ENCODE measurements at places on chromosomes 11 and 22.

- no peak for DNase-seq
These were observed 487.3 kb downstream of the BRD1 start for GRCh38 chr22:49340406-49340805.

DNA sequence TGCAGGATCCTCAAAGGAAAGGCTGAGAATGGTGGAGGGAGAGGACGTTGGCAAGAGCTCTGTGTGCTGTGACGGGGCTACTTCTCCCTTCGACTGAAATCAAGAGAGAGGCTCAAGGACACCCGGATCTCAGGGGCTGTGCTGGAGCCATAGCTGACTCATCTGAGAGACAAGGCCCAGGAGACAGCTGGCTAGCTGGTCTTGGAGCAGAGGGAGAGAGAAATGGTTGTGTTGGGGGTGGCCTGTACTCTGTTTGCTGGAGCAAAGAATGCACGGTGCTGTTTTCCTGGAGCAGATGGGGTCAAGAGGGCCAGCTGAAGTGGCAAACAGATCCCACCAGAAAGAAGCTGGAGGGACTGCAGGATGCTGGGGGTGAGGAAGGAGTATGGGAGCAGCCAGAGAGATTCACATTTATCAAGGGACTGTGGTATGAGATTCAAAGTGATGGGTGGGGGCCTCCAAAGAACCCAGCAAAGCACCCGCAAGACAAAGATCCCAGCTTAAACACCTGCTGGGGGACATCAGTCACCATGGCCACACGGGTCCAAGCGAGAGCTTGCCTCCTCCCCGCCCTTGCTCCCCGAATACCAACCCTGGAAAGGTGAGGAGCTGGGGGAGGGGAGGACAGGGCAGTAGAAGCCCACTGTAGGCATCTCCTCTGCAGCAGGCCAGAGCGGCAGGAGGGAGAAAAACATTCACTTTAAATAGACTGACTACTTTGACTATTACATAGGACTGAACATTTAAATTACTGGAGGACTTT lies 40.8 kb downstream of the MAP6 start:
- no peak for DNase-seq

DNA sequence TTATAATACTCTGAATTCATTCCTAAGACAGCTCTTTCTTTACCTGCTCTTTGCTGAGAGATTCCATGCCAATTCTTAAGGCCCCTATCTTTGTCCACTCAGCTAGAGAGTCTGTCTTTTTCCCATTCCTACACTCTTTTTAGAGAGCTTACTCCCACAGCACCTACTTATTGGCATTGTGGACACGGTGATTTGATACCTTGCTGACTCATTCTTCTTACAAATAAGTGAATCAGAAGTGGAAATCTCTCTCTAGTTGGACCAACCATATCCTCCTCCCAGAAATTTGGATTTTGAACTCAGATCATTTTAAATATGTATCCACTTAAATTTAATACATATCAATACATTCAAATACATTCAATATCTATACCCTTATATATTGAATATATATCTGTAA lies 32.5 kb upstream of the OR6M1 start:
- no peak for DNase-seq

GRCh38 chr11:66457826-66458225 lies 8.9 kb upstream of the PELI3 start:
- no peak for DNase-seq

- no peak for DNase-seq
These were observed 7.9 kb downstream of the PPIL2 start for GRCh38 chr22:21673534-21674321.

DNA sequence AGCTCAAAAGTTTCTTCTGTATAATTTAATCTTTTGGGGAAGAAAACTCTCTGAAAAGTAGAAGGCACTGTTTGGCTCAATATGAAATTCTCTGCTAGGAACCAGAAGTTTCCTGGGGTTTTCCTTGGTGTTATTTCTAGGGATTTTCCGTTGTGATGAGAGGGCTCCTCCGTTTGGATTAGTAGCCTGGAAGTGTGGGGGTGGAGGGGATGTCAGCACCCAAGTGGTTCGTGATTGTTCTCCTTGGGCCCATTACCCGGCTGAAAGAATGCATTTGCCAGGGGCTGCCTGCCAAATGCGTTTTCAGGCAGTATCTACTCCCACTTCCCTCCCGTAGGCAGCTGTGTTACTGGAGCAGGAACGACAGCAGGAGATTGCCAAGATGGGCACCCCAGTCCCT lies 4.3 kb downstream of the SF3B2 start:
- DNase-seq, result no peak

- DNase-seq, result no peak
These were observed 1.8 kb upstream of the FLI1 start for GRCh38 chr11:128691802-128692752.

- DNase-seq, result no peak
These were observed 3.4 kb downstream of the NLRP6 start for GRCh38 chr11:281486-282161.

GRCh38 chr22:48210198-48210580 lies 1447.7 kb downstream of the TBC1D22A start:
- no peak for DNase-seq

DNA sequence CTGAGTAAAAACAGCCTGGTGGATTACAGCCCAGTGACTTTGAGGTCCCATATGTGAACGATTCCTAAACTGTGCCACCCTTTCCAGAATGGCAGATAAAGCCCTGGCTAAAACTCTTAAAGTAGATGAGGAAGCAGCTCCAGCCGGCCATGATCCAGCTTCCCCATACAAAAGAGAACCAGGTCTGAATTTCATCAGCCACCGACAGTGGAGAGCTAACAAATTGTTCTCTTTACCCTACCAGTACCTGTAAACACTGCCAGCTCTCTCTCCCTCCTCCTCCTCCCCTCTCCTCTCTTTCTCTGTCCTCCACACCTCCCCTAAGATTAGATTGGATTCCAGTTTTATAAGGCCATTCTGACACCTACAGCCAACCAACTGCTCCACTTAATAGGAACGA lies 176.9 kb downstream of the DSCAML1 start:
- DNase-seq, result no peak

DNA sequence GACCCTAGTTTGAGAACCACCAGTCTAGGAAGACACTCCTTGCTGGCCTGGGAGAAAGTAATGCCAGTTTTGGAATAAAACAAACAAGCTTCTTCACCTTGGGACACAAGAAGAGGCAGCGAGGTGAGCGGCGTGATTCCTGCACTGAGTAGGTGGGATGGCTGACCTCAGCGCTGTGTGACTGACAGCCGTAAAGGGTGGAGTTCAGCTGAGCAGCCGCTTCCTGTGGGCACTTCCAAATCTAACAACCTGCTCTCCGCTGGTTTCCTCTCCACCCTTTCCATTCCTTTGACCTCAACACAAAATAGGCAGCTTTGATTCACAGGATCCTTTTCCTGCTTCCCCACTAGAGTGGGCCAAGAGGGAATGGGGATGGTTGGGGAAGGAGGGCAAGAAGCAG lies 45.8 kb downstream of the PC start:
- DNase-seq, result no peak

GRCh38 chr11:104968355-104968855 lies at the start of gene CASP4:
Gene CASP4 (minus strand): TSS chr11:104968574. CDS start chr11:104968525, 49 bp downstream.
- no peak for DNase-seq

DNA sequence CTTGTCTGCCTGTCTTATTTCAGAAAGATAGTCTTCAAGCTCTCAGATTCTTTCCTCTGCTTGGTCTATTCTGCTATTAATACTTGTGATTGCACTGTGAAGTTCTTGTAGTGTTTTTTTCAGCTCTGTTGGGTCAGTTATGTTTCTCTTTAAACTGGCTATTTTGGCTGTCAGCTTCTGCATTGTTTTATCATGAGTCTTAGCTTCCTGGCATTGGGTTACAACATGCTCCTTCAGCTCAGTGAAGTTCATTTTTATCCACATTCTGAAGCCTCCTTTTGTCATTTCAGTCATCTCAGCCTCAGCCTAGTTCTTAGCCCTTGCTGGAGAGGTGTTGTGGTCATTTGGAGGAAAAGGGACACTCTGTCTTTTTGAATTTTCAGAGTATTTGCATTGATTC lies 15.5 kb upstream of the DEPDC7 start:
- DNase-seq, result no peak

- no peak for DNase-seq
These were observed 14.6 kb upstream of the TEF start for GRCh38 chr22:41367039-41367679.

DNA sequence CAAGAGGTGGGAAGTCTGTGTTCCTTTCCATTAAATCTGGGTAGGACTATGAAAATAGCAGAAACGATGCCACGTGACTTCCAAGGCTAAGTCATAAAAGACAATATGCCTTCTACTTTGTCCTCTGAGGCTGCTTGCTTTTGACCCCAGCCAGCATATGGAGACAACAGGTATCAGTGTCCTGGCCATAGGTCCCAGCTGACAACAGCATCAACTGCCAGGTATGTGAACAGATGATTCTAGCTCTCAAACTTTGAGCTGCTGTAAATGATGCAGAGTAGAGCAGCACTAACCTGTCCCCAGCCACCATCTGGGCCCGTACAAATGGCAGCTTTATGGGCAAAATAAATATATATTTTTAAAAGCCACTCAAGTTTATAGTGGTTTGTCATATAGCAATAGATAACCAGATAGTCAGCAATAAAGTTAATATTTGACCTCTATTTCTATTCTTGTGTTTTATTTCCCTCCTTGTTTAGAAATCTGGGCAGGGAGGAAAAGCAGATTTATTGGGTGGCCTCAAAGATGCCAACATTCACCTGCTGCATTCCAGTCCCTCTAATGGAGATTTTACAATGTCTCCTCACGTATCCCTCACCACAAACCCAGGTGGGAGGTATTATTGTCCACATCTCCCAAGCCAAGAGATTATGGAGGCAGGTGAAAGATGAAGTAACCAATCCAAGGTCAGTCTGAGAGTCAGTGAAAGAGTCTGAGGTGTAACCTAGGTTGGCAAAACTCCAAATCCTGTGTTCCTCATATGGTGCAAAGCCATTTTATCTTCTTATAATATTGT lies 209.6 kb upstream of the LARGE1 start:
- no peak for DNase-seq

Measured in stimulated activated CD4-positive, alpha-beta T cell treated with anti-CD3 and anti-CD28 coated beads, Interleukin-1b, Interleukin-23, amount 100 ng/mL, for 1 hour (primary cell).